ENCODE measurements at places on chromosomes 4 and X. TPM values are rescaled to one million over a fixed set of nuclear protein-coding genes. Genes with fewer than 3 reads are reported as not detected.

Gene SPARCL1
- 0.70 TPM for total RNA-seq

DNA sequence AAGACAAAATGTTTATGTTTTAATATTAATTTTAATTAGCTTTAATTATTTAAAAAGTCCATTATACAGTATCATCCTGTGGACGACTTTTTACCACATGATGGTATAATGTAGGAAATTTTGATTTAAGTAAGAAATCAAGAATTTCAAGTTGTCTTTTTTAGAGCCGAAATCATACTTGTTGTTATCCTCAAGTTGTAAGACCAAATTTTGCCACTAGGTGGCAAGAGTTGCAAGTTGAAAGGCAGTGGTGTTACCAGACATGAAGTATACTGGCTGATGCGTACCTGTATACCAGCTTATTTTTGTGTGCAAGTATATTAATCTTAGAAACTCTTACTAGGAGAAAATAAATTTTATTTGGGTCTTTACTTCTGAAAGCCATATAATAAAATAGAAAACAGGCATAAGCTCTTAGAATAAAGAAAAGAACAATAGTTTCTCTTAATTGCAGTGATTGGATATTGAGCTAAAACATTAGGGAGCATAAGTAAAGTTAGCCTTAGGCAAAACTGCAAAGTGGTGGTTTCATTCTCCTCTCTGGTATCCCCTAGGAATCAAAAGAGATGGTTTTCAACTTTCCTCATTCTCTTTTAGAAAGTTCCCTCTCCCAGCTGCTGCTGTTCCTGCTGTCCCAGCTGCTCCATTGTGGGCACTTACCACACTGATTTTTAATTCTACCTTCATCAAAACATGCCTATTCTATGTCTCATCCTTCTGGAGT is 118.0 kb upstream of the WDFY3 start:
- no peaks in the 10 kb centered on the region for H3K27me3 ChIP-seq
- H3K36me3 ChIP-seq = no peaks in the 10 kb centered on the region
- no peak for DNase-seq
- no peaks in the 10 kb centered on the region for H3K4me1 ChIP-seq
- H3K4me3 ChIP-seq = no peak overlapping the region
- no peak overlapping the region for H3K27ac ChIP-seq

GRCh38 chrX:152819732-152820131 is 10.8 kb downstream of the CETN2 start:
- DNase-seq = no peak
- H3K4me3 ChIP-seq = no peak overlapping the region
- H3K27me3 ChIP-seq = peaks cover 9% of the 10 kb centered on the region

GRCh38 chr4:161132715-161133425 is 1030.9 kb downstream of the FSTL5 start:
- no peaks in the 10 kb centered on the region for H3K4me1 ChIP-seq
- no peak overlapping the region for H3K27ac ChIP-seq
- no peak overlapping the region for H3K4me3 ChIP-seq
- no peaks in the 10 kb centered on the region for H3K36me3 ChIP-seq

Measured in T-cell (primary cell).